ENCODE measurements at places on chromosomes 7 and 10.

DNA sequence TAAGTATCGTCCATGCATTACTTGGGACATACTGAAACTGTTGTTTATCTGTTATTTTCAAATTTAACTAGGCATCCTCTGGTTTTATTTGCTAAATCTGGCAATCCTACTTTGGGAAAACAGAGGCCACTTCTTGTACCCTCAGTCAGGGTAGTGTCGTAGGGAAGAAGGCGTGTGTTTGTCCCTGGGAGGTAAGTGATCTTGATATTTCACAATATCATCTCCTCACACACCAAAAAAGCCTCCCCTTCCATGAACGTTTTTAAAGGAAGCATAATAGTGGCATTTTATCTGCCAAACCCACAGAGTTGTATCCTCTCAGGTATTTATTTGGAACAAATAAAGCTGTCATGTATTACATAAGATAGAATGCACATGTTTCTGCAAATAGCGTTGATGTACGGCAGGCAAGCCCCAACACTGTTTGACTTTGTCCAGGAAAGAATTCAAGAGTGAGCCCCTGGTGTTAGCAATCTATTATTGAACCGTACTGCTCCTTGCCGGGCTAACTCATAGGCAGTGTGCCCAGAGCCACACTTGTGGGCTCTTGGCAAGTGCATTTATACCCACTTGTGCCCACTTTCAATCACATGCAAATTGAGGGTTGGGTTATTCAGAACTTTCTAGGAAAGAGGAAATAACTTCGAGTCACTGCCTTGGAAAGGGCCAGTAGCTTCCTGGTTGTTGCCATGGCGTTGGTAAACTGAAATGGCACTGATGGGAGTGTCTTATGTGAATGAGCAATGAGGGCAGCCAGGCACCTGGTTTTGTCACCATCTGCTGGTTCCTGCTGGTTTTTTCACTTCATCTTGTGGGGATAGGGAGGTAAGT, 266.0 kb downstream of the USP6NL start:
- no peaks in the 10 kb centered on the region for H3K36me3 ChIP-seq
- H3K4me1 ChIP-seq, result peaks cover 13% of the 10 kb centered on the region
- H3K27me3 ChIP-seq, result no peaks in the 10 kb centered on the region
- H3K27ac ChIP-seq, result no peak overlapping the region

GRCh38 chr10:133439517-133440461, 14.0 kb upstream of the SCART1 start:
- no peak overlapping the region for H3K27ac ChIP-seq
- no peaks in the 10 kb centered on the region for H3K4me1 ChIP-seq
- no peak overlapping the region for H3K4me3 ChIP-seq
- no peaks in the 10 kb centered on the region for H3K36me3 ChIP-seq
- DNase-seq, result peak; percentile 3
- H3K27me3 ChIP-seq, result peaks cover 2% of the 10 kb centered on the region

- no peaks in the 10 kb centered on the region for H3K36me3 ChIP-seq
Observed at GRCh38 chr10:44397476-44398225, 12.8 kb upstream of the CXCL12 start.

GRCh38 chr10:21078410-21079329, 181.6 kb upstream of the NEBL start:
- no peak overlapping the region for H3K4me3 ChIP-seq
- no peaks in the 10 kb centered on the region for H3K36me3 ChIP-seq
- no peak overlapping the region for H3K27ac ChIP-seq
- H3K27me3 ChIP-seq, result no peaks in the 10 kb centered on the region
- no peak for DNase-seq

DNA sequence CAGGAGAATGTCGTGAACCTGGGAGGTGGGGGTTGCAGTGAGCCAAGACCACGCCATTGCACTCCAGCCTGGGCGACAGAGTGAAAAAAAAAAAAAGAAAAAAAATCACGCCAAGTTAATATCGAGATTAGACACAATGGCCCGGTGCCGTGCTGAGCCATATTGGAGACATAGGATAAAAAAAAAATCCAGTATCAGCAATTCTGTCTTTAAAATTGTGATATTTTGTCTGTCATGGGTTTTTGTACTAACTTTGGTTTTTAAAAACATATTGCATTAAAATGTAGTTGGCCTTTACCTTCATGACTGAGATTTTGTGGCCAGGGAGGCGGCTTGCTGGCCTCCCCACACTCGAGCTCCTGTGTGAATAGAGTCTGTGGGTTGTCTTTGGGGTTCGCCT, 62.8 kb upstream of the PITRM1 start:
- H3K4me3 ChIP-seq, result no peak overlapping the region
- no peak for DNase-seq
- no peak overlapping the region for H3K27ac ChIP-seq
- peaks cover 12% of the 10 kb centered on the region for H3K27me3 ChIP-seq
- no peaks in the 10 kb centered on the region for H3K36me3 ChIP-seq
- peaks cover 5% of the 10 kb centered on the region for H3K4me1 ChIP-seq

GRCh38 chr7:27510541-27510940, 152.1 kb downstream of the HIBADH start:
- no peaks in the 10 kb centered on the region for H3K36me3 ChIP-seq
- H3K27ac ChIP-seq, result no peak overlapping the region
- no peak overlapping the region for H3K4me3 ChIP-seq
- DNase-seq, result no peak
- no peaks in the 10 kb centered on the region for H3K27me3 ChIP-seq

- no peaks in the 10 kb centered on the region for H3K27me3 ChIP-seq
- no peak overlapping the region for H3K27ac ChIP-seq
- DNase-seq, result no peak
- H3K4me1 ChIP-seq, result no peaks in the 10 kb centered on the region
- no peak overlapping the region for H3K4me3 ChIP-seq
Observed at GRCh38 chr7:41994036-41994745, 242.8 kb downstream of the GLI3 start.

DNA sequence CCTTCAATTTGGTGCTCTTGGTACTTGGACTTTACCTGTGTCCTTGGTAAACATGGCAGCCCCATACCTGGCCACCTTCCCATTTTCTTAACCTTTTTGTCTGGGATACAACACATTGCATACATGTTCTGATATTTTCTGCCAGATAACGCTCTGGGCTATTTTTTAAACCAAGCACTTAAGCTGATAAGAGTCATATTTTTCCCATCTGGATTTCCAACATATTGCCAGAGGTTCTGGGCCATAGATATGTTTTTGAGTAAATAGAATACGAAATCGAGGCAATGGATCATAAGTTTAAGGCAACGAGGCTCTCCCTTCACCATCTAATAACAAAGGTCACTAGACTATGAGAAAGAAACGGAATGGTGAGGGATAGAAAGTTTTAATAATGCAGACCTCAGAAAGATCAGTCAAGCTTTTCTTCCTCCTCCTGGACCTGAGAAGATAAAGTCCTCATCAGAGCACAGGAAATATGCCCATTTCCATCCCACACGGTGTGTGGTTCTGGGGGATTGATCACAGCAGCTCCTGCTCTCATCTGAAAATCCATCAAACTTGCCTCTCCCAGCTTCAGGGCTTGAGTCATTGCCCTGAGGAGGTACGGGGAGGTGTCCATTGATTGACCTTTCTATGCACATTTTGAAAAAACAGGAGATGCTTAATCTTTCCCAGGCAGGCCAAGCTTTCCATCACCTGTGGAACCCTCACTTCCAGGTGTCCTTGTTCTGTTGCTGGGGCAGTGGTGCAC, 257.2 kb downstream of the GFRA1 start:
- no peaks in the 10 kb centered on the region for H3K4me1 ChIP-seq
- no peak overlapping the region for H3K4me3 ChIP-seq
- H3K27ac ChIP-seq, result no peak overlapping the region
- H3K27me3 ChIP-seq, result no peaks in the 10 kb centered on the region
- no peak for DNase-seq

All from B cell (primary cell).